ENCODE measurements at places on chromosomes 6 and 20.
A peak's percentile ranks its signal among the peaks of the same experiment; 100 is the strongest.

- peak; percentile 14 for DNase-seq
These were observed 621 bp downstream of the GPR63 start for GRCh38 chr6:96836631-96837080.

DNA sequence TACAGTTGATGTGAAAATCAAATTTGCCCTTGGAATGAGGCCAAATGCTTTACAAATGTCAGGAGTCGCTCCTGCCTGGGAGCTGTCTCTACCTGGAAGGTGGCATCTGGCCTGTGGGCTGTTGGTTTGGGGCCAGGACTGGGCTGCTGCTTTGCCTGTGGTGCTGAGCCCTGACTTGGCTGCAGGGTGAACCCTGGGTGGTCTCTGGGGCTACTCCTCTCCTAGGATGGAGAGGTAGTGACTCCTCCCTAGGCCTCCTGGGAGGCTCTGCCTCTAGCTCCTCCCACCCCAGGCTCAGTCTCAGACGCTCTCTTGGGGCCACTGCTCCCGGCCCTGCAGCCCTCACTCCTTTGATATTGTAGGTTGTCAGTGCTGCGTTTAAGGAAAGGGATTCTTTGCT is 47.5 kb downstream of the EFCAB8 start:
- DNase-seq = no peak

DNA sequence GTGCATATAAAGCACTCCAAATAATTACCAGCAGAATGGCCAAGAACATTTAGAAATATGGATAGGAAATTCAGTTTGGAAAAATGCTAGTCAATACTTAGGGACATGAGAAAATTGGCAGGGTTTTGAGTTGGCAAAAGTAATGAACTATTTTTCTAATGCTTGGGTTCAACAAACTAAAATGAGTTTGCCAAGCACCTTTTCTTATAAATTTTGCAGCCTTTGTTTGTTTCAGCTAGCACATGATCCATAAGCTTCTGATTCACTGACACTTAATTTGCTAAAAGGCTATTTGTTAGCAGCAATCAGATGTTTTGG is 324.8 kb downstream of the QKI start:
- DNase-seq = no peak

- DNase-seq = peak; percentile 72
These were observed 26.7 kb downstream of the GPX6 start for GRCh38 chr6:28488916-28489365.

DNA sequence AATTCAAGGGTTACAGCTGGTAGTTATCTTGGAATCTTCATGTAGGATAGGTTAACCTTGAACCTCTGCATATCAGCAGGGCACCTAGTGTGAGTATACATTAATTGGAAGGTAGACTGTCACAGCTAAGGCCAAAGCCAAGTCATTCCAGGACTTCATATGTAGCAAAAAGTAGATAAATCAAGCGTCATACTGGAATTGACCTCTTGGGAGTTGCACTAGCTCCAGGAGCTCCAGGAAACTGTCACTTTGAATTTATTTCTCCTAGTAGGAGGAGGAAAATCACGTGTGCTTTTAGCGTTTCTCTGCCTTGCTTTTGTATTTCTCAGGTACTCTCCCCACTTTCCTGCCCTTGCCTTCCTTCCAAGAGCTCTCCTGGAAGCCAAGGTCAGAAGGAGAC is 30.3 kb downstream of the RIPOR2 start:
- no peak for DNase-seq

DNA sequence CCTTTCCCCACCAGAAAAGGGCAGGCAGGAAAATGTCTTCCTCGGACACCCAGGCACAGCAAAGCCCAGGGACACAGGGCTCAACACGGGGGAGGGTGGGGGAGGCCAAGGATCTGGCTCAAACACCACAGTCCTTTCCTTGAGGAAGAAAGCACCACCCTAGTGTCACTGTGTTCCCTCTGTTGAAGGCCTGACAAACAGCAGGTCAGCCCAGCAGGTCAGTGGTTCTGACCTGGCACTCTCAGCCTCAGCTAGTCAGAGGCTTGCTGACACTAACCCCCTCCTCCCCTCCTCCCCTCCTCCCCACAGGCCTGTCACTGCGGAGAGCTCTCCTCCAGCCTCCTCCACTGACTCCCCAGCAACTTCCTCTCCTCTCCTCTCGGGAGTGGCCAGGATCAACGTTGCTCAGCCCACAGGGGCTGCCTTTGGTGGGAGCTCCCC is 239.6 kb downstream of the LRFN2 start:
- DNase-seq = no peak

GRCh38 chr6:45423111-45423823 is 45.5 kb upstream of the SUPT3H start:
- DNase-seq = no peak

DNA sequence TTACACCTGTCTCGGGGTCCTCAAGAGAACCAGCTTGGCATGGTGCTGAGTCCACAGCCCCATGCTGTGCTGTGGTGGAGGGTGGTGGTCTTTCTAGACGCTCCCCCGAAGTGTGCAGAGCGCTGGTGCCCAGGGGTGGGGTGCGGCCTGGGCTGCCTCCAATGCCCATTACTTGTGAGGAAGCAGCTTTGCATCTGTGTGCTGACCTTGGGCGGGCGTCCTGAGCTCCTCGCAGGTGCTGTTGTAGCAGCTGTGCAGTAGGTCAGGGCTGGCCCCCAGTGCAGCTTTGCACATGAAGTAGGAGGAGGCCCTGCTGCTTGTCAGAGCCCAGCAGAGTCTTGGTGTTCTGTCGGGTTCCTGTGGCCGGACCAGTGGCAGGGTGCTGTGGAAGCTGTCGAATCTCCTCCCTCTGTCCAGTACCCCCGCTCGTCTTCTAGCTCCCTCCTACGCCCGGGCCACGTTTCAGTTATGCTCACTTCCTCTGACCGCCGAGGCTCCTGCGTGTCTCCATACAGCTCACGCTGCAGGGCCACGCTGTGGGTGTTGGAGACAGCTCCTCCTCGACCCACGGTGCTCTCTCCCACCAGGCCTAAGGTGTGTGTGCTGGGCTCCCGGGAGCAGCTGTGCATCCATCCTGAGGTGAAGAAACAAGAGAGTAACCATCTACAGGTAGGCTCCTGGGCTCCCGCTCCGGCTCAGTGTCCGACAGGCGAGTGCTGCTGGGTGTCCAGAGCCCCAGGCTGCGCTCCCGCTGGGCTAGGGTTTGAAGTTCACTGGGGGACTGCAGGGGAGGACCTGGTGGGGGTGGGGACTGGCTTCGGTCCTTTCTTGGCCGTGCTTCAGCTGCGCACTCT is 4.1 kb downstream of the RTEL1 start:
- no peak for DNase-seq

DNA sequence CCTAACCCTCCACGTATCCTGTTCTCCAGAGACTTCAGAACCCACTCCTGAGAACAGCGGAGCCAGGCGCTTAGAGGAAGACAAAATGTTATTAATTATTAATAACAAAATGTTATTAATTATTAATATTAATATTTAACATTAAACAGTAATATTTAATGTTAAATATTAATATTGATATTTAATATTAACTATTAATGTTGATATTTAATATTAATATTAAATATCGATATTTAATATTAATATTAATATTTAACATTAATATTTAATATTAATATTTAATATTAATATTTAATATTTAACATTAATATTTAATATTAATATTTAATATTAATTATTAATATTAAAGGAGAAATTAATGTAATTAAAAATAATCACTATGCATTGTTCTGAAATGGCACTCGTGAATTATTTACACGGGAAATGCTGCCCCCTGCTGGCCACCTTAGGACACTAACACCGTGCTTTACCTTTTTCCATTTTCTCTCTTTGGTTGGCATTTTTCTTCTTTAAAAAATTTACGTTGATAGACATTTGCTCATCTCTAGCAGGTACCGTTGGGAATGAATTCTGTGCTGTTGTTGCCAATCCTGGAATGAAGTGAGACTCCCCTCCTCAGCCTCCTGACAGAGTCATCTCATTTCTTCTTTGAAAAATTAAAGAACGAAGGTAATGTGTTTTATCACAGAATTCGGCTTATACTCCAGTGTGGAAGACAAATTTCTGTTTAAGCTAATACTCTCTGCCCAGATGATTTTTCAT is 7.5 kb upstream of the GGTLC1 start:
- peak; percentile 4 for DNase-seq

DNA sequence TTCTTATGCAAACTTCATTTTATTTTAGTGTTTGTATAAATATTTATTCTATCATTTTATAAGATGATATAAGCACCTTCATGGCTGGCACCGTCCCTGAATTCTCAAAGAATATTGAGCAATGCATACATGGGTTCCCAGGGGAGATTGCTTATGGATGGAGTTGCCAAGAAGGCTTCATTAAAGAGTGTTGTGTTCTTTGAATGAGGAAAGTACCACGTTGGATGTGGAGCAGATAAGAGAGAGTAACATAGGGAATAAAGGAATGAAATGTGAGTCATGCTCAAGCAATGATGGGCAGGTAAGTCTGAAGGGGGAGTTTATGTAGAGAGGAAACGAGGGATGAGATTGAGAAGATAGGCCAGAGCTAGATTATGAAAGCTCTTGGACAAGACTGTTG is 10.3 kb downstream of the DSE start:
- DNase-seq = no peak

DNA sequence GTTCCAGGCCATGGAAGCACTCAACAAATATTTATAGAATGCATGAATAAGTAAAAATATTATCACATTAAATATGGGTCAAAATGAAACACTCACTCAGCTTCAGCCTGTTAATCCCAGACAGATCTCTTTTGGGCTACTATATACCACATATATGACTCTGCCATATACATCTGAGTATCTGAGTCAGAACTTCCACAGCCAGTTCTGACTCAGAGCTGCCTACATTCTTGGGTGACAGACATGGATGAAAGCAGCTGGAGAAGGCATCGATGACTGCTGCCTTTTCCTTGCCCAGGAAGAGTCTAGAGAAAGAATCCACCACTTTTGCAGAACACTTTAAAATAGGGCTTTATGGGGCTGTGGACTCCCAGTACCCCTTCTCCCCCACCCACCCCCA is 11.5 kb upstream of the PDYN start:
- no peak for DNase-seq

- no peak for DNase-seq
These were observed 839.9 kb downstream of the MAFB start for GRCh38 chr20:39849171-39849570.

DNA sequence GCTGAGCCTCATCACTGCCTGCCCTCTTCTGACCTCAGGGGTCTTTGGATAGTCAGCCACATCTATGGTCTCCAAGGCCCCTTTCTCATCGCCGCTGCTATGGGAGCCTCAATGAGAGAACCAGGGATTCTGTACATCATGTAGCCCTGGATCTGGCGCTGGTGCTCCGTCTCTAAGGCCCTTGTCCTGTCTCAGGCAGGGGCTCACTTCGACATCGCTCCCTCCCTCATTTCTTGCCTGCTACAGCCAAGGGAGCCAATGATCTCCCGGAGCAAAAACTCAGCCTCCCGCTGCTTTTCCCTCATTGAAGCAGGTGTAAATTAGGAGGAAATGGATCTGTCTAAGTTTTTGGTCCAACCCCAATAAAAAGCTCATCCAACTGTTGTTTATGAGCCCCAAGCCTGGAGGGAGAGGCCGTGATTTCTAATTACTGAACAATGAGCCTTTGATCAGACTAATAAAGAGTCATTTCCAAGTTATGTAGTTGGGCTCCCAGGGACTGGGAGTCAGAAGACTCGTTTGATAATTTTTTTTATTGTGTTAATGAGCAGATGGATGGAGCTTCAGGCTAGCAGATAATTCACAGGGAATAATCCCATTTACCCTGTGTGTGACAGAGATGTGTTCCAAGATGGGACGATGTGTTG is 30.9 kb downstream of the LBP start:
- DNase-seq = no peak

DNA sequence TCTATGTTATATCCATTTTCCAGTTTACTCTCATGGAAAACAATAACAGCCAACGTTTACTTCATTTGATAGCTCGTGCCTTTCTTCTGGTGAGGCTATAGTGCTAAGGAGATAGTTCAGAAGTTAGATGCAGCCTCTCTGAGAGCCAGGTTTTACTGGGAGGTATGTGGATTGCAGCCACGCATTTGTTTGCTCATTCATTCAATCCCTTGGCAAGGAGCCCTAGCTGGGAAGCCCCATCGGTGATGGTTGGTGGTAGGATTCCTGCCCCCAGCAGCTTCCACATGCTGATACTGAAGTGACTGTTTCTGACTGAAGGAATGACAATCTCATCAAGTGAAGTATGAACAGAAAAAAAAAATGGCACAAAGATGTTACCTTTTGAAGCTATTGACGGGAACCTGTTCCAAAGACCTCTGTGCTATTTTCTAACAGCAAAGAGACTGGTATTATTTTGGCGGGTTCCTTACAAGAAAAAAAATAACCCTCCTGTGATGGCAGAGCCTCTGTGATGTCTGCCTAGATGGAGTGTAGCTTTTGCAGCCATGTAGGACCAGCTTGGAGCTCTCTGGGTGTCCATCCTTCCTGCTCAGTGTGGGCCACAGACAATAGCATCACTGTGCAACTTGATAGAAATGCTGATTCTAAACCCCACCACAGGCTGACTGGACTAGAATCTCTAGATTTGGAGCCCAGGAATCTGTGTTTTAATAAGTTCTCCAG is 30.6 kb downstream of the SNAP25 start:
- DNase-seq = no peak

DNA sequence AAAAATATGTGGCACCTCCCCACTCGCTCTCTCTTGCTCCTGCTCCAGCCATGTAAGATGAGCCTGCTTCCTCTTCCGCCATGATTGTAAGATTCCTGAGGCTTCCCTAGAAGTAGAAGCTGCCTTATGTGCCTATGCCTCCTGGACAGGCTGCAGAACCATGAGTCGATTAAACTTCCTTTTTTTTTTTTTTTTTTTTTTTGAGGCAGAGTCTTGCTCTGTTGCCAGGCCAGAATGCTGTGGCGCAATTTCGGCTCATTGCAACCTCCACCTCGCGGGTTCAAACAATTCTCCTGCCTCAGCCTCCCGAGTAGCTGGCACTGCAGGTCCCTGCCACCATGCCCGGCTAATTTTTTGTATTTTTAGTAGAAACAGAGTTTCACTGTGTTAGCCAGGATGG is 112.5 kb downstream of the FAM217A start:
- DNase-seq = no peak

GRCh38 chr20:45138561-45139300 is 14.5 kb upstream of the WFDC12 start:
- DNase-seq = no peak

- DNase-seq = no peak
These were observed 9.1 kb downstream of the CHRNA4 start for GRCh38 chr20:63351811-63352591.

- no peak for DNase-seq
These were observed 96.4 kb downstream of the DACT2 start for GRCh38 chr6:168223150-168223549.

- DNase-seq = no peak
These were observed 13.0 kb downstream of the TBC1D32 start for GRCh38 chr6:121321282-121321681.

DNA sequence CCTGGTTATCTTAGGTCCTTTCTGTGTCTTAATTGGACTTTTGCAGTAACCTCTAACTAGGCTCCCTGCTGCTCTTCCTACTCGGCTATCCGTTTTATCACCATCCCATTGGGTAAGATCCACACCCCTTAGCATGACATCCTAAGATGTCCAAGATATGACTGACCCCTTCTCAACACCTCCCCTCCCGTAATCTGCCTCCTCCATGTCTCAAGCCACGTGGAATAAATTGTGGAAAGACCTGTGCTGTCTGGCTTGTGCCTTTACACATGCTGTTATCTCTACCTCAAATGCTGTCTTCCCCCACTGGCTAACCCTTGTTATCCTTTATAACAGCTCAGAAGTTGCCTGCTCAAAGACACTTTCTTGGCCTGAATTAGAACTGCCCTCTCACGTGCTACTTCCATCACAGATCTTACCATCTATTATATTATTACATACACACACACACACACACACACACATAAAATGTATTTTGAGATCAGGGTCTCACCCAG is 26.5 kb downstream of the EIF2S2 start:
- DNase-seq = no peak

GRCh38 chr6:125670568-125670967 is 78.9 kb upstream of the HEY2 start:
- DNase-seq = peak; percentile 18
